ENCODE measurements at places on chromosomes 7 and 10.
A peak's percentile ranks its signal among the peaks of the same experiment; 100 is the strongest.

- DNase-seq = no peak
Measured at GRCh38 chr10:43926371-43926770, 277.7 kb upstream of the ZNF32 start.

GRCh38 chr7:151839451-151839921 lies 37.4 kb downstream of the PRKAG2 start:
- DNase-seq = peak; percentile 47

DNA sequence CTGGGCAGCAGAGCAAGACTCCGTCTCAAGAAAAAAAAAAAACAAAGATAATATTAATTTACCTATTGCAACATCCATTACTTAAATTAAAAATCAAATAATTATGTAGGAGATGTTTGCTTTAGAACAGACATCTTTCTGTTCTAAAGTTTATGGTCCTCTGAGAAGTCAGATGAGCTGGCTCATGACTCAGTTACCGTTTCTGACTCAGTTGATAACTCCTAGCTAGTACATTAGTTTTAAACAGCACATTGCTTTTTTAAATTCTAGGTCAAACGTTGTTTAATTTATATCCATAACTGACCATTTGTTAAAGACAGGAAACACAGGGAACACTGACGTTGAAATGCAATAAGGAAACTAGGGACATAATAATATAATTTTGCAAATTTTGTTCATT lies 162.7 kb downstream of the ETV1 start:
- no peak for DNase-seq

DNA sequence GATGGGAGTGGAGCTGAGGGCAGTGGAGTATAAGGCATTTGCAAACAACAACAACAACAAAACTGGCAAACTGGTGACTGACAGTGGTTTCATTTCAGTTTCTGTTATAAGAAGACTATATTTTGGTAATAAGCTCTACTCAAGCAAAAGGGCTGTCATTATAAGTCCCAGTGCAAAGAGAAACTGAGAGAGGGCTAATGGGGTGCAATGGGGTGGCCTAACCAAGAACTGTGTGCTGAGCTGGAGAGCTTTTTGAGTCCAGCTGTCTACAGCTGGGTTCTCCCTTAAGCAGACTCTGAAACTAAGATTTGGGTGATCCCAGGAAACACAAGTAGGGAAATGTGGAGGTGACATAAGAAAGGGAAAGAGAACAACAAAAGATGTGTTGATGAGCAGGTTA lies 439.3 kb downstream of the ADRA2A start:
- DNase-seq = no peak

- no peak for DNase-seq
Measured at GRCh38 chr10:112775892-112776674, 174.0 kb upstream of the TCF7L2 start.

- DNase-seq = peak; percentile 4
Measured at GRCh38 chr7:46603780-46604179, 682.7 kb upstream of the IGFBP3 start.

GRCh38 chr7:127437241-127437640 lies 44.7 kb upstream of the ZNF800 start:
- no peak for DNase-seq

GRCh38 chr7:50621206-50621605 lies 56.0 kb upstream of the DDC start:
- DNase-seq = no peak

GRCh38 chr10:69344591-69345252 lies 66.4 kb downstream of the HK1 start:
- peak; percentile 81 for DNase-seq

GRCh38 chr7:3210531-3210930 lies 90.5 kb upstream of the SDK1 start:
- DNase-seq = no peak

DNA sequence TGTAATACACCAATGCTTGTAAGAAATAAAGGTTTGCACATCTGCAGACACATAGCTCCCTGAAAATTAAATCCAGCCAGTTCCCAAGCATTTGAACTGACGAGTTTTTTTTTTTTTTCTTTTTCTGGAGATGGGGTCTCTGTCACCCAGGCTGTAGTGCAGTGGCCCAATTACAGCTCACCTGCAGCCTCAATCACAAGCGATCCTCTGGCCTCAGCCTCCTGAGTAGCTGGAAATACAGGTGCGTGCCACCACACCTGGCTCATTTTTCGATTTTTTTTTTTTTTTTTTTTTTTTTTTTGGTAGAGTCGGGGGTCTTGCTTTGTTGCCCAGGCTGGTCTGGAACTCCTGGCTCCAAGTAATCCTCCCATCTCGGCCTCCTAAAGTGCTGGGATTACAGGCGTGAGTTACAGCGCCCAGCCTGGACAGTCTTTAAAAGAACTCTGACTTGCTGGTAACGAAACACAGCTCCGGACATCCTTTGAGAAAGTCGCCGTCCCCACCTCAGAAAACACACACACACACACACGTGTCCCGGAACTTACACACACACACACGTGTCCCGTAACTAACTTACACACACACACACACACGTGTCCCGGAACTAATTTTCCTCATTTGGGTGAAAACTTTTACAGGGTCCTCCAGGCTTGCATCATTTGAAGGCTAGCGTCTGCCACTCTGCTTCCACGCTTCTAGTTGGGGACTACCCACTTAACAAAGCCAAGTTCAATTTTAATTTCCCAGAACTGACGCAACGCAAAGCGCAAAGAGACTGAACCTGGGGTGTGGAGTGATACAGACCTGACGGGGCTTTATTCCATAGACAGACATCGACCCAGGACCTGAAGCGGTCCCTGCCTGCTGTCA lies 18.6 kb downstream of the OCM2 start:
- peak; percentile 12 for DNase-seq

- no peak for DNase-seq
Measured at GRCh38 chr7:85890244-85890811, 703.5 kb upstream of the SEMA3D start.

DNA sequence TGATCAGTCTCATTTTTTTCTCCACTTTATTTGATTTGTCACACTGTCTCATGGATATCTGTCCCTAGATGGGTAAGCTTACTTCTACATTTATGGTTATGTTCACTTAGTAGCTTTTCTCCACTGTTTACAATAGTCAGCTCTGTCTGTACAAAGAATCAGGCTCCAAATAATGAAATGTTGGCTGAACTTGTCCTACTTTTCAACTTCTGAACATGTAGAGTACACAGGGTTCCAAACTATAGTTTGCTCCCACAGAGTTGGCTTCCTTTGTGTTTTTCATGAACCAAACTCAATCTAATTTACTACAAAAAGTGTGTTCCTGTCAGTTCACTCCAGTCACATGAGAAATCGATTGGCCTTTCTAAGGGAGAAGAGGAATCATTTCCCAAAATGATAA lies 175.0 kb downstream of the CCDC71L start:
- no peak for DNase-seq

- no peak for DNase-seq
Measured at GRCh38 chr7:125670926-125671572, 741.4 kb upstream of the POT1 start.

- no peak for DNase-seq
Measured at GRCh38 chr7:37970211-37970610, 49.8 kb downstream of the EPDR1 start.

DNA sequence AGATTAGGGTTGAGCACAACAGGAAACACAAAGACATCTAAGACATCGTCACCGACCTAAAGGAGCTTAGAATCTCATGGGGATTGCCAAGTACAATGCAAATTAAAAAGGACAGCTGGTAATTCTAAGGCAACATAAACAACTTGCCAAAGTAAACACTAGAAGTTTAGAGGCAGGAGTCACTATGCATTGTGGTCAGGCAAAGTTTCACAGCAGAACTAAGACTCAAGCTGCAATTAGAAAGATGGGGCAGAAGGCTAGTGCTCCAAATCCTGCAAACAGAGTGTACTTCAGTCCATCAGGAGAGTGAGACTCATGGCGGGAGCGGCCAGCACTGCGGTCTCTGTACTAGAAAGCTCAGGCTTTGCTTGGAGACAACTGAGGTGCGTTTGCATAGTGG lies 52.7 kb downstream of the HIPK2 start:
- no peak for DNase-seq
